HCT116 (cell line): ENCODE measurements at places on chromosomes 6 and 20. TPM values are rescaled to one million over a fixed set of nuclear protein-coding genes. Genes with fewer than 3 reads are reported as not detected.

GTPBP2 gene
- total RNA-seq = 98.0 TPM

KLHDC3 gene
- 67.2 TPM for total RNA-seq

GRCh38 chr6:40336940-40337760, 250.0 kb downstream of the LRFN2 start:
- no peak for DNase-seq

- DNase-seq = no peak
Observed at GRCh38 chr6:168583821-168584220, 142.8 kb downstream of the SMOC2 start.

DNA sequence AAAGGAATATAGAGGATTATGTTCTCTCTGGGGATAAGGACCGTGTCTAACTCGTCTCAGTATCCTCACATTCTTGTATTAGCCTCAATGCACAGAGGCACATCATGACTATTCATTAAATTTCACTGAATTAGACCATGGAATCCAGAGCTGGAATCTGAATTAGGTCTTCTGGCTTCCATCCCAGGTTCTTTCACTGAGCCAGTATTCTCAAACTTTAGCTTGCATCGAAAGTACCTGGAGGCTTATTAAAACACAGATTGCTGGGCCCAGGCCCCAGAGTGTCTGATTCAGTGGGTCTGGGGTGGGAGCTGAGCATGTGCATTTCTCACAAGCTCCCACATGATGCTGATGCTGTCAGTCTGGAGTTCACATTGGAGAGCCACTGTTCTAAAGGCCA, 142.0 kb downstream of the UST start:
- DNase-seq = no peak

DNA sequence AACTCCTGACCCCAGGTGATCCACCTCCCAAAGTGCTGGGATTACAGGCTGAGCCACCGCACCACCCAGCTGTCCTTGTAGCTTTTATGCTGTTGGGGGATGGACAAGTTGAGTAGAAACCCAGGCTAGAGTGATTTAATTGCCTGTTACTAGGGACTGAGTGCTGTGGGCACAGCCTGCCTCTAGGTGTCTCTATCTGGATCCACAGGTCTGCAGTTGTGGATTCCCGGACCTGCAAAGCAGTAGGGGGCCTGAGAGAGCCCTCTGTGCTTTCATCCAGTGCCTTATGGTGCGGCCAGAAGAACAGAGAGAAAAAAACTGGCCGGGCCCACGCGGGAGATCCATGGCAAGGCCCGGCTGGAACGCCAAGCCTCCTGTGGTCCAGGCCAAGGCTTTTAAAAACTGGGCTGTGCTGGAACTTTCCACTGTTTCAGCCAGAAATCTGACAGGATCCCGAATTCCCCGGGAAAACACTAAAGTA, 5.2 kb downstream of the SIRPA start:
- DNase-seq = peak; percentile 68

GRCh38 chr20:13458860-13459451, 179.8 kb downstream of the TASP1 start:
- DNase-seq = peak; percentile 13
